ENCODE measurements at places on chromosomes 5 and 9.
A peak's percentile ranks its signal among the peaks of the same experiment; 100 is the strongest.

DNA sequence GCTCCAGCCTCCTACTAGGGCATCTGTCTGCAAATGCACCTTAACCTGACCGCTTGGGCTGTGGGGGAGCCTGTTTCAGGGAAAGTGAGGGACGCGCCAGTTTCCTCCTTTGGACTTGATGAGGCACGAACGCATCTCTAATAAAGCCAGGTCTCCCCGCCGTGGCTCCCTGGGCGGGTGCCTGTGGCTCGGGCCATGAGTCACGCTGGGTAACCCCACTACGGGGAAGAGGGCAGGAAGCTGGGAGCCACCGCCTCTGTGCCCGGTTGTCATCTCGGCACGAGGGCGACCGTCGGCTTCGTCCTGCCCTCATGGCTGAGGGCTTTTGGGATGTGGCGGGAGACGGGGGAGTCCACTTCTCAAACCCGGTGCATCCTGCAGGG, 12.1 kb downstream of the NOTCH1 start:
- DNase-seq, result peak; percentile 63

- no peak for DNase-seq
Observed at GRCh38 chr9:95788521-95788991, 86.9 kb upstream of the ERCC6L2 start.

- DNase-seq, result no peak
Observed at GRCh38 chr9:130912932-130913598, 16.5 kb upstream of the QRFP start.

- no peak for DNase-seq
Observed at GRCh38 chr5:132302413-132302812, 8.2 kb downstream of the SLC22A4 start.

DNA sequence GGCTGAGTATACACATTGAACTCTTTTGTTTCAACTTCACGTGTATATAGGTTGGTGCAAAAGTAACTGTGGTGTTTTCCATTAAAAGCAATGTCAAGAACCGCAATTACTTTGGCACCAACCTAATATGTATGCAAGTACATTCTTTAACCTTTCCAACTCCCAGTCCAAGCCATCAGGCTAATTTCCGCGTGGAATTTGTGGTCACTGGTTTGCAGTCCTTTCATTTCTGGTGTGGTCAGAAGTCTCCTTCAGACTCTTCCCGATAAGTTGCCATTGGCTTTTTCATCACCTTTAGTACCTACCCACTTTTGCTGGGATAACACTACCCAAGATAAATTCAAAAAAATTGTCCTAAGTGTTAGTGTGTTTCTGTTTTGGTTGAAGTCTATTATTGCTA, 84.0 kb downstream of the RGS3 start:
- DNase-seq, result no peak

- DNase-seq, result no peak
Observed at GRCh38 chr9:129865668-129866320, 30.5 kb downstream of the USP20 start.

- DNase-seq, result no peak
Observed at GRCh38 chr9:27683181-27683580, 109.9 kb upstream of the C9orf72 start.

DNA sequence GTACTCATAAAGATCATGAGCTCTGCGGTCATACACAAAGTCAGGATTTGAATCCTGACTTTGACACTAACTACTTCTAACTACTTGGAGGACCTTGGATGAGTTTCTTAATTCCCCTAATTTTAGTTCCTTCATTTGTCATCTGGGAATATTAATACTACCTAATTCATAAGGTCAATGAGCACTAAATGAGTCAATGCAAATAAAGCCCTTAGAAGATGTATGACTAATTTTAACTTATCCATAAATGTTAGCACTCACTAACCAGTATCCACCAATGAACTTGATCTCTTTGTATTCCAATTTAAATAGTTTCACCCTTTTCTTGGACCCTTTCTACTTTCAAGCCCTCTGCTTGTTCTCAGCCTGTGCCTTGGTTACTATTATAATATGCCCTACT, 1106.4 kb downstream of the CDH18 start:
- no peak for DNase-seq

DNA sequence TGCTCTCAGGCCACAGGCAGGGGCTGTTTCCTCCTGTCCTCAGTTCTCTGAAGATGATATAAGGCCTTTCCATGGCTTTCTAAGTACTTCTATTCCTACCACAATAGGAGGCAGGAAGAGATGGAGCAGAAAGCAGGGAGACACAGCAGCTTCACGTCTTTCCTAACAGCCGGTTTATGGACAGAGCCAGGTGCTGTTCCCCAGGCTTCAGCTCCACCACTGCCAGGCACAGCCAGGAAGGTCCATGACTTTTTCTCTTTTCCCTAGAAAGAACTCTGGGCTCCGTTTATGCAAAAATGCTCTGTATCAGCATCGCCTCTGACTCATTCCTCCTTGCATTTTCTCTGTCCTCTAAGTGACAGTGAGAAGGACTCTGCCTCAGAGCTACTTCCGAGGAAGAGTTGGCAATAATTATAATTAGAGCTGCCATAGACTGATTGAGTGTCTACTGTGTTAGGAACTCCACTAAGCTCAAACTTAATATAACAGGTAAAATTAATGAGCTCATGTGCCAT, 478.5 kb downstream of the RASEF start:
- DNase-seq, result no peak

GRCh38 chr9:136333486-136333885, 6.1 kb downstream of the GPSM1 start:
- DNase-seq, result no peak

- DNase-seq, result no peak
Observed at GRCh38 chr9:78298046-78298765, 1.3 kb downstream of the PSAT1 start.

GRCh38 chr5:103600086-103600485, 37.5 kb upstream of the NUDT12 start:
- DNase-seq, result no peak

- no peak for DNase-seq
Observed at GRCh38 chr5:158769696-158770095, 330.0 kb downstream of the EBF1 start.

- DNase-seq, result no peak
Observed at GRCh38 chr5:74370168-74370567, 270.4 kb downstream of the ENC1 start.

DNA sequence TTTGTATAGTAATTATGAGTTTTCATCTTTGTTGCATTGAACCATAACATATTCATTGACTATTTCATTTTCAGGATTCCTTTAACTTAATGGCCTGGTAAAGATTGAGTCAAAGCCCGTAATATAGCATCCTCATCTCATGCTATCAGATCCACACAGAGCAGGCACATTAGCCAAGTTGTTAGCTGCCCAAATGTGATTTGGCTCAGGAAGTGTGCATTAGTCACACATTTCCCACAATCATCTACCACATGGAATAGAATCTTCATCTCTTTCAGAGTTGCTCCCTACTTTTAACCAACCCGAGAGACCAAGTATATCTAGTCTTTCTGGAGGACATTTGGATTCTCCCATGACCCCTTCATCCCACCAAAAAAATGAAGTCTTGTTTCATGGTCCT, 481.0 kb upstream of the PTGER4 start:
- DNase-seq, result no peak

DNA sequence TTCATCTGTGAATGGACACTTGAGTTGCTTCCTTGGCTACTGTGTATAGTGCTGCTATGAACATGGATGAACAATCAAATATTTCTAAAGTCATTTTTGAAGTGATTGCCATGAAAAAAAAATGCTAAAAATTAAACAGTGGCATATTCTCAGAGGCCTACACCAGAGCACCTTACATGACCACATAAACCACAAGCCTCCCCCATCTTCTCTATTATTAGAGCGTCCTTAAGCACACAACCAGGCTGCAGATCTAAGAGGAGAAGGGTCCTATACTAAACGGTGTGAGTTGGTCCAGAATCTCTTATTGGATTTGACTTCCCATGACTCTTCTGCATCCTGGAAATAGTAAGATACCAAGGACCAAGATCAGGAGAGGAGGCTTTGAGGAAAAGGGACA, 34.3 kb downstream of the PCA3 start:
- DNase-seq, result no peak

- no peak for DNase-seq
Observed at GRCh38 chr5:97102010-97102470, 40.4 kb downstream of the LIX1 start.

GRCh38 chr9:84140535-84141101, 160.0 kb downstream of the RMI1 start:
- no peak for DNase-seq

- no peak for DNase-seq
Observed at GRCh38 chr9:134728021-134728795, 86.6 kb downstream of the COL5A1 start.

DNA sequence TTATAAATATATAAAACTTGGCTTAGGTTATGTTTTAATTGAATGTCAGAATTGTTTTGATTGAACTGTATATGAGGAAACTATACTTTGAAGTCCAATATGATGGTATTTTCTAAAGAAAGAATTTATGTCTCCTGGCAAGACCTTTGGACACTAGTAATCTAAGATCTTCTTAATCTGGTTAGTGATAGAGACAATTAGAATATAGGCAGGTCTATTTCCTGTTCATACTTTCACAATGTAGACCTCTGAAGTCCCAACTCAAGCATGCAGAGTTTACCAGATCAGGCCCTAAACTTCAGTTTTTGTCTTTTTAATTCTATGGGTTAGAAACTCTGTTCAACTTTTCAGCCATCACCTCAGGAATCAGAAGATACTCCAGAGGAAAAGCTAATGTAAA, 6.9 kb upstream of the TMEM161B start:
- no peak for DNase-seq

- no peak for DNase-seq
Observed at GRCh38 chr5:124252191-124252638, 494.2 kb downstream of the ZNF608 start.

DNA sequence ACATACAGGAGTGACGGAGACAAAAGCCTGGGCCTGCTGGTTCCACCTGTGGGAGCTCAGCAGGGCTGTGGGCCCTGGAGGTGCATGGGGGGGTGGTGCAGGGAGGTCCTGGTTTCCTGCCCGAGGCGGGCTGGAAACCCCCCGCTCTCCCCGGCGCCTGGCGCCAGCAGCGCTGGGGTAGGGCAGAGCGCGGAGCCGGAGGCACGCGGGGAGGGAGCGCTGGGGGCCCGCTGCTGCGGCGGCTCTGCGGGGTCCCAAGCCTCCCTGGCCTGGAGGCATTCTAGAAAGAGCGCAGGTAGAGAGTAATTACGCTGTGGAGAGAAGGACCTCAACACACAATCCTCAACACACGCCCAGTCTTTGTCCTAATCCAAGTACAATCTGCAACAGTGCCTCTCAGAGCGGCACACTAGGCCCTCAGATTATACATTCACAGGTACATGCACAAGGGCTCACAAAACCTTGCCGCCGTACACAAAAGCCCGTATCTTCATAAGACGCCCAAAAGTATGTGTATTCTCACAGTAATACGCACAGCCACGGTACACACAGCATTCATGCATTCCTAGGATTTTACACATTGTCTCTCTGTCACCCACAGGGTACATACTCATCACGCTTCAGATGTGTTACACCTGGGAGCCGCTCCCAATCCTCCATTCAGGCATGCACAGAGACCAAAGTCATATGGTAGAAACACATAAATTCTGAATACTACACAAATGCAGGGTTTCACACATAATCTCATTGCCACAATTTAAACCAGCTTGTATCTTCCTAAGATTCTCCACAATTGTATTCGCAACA, 2.1 kb upstream of the HAND1 start:
- no peak for DNase-seq

DNA sequence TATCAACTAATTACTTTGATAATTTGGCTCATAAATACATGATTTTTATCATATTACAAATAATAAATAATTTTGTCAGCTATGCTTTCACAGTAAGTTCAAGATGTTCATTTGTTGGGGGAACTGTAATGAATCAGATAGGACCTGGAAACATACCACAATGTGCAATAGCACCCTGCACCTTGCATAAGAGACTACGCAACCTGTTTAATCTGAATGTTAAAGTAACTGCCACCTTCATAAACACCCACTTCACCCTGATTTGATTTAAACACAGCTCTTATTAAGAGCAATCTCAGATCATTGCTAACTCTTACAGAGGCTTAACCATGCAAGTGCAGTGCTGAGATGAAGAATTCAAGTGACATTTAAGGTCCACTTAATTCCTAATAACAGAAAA, 69.1 kb upstream of the GABRA1 start:
- no peak for DNase-seq

DNA sequence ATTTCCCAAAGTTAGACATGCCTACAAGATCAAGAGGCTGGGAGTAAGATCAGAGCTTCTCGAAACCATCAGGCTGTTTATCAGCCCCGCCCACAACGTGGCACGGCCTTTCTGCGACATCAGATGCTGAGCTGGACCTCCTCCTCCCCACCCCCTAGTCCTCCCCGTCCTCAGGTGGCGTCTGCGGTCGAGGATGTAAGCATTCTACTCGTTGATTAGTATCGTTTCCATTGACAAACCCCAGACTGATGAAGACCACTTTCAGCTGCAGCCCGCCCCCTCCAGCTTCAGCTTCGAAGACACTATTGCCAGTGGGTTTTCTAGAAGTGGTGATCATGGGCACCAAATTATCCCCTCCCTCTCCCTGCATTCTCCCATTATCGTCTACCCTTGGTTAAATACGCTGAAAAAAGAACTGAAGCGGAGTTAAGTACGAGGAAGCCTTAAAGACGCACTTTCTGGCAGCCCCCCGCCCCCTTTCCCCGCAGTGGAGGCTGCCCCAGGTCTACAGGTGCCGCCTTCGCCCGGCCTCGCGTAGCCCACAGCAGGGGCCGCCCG, 1.1 kb downstream of the PPIC start:
- DNase-seq, result no peak

DNA sequence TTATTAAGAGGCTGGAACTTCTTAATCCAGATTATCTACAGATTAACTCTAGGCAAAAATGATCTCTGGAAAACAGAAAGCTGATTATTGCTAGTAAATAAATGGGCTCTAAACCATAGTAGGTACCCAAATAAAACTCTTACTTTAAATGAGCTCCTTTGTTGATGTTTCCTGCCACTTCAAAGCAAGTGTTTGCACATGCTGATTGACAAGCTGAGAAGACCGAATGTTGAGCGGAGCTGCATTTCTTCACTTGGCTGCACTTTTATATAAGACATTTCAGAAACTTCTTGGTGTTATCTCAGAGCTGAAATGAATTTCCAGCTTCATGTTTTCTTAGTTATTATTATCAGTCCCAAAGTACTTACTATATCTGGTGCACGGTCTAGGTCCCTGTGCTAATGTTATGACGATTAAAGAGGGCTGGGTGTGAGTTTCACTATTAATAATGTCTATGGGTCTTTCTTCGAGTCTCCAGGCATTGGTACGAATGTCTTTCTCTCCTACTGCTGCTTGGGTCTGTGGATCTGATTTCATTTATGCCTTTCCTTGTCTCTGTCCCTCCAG, 58.6 kb upstream of the CTXN3 start:
- DNase-seq, result no peak

- DNase-seq, result no peak
Observed at GRCh38 chr9:97990259-97990658, 7.1 kb downstream of the ANP32B start.

Measured in central memory CD4-positive, alpha-beta T cell (primary cell).